ENCODE measurements at places on chromosomes 7 and 10.

- no peak for DNase-seq
Observed at GRCh38 chr10:17443707-17444387, 10.5 kb downstream of the ST8SIA6 start.

DNA sequence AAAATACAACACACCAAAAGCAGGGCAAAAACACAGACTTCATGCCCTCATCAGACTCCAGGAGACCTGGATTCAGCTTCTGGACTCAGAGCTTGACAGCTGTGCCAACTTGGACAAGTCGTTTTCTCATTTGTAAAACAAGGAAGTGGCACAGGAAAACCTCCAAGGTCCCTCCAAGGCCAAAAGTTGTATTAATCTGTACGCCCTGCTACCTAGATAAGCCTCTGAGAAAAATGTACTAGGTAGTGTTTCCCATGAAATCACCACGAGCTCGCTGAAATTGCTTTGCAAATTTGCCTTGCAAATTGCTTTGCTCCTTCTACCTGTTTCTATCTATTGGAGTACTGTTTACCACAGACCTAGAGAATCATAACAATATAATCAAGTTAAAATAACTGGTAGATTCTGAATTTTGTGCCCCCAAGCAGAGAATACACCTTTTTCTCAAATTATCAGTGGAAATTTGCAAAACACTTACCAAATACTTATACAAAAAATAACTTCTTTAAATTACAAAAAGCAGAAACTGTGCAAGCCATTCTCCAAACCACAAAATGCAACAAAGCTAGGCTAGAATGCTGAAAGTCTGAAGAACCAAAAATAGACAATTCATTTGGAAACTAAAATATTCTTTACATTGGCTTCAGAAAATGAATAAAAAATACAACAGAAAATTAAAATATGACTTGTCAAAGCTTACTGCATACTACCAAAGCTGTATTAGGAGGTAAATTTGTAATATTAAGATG is 158.1 kb upstream of the CHST15 start:
- no peak for DNase-seq

- no peak for DNase-seq
Observed at GRCh38 chr10:17891435-17891834, 60.3 kb upstream of the SLC39A12 start.

- no peak for DNase-seq
Observed at GRCh38 chr7:51774178-51774577, 457.6 kb upstream of the COBL start.

GRCh38 chr7:138608275-138608674 is 92.9 kb downstream of the SVOPL start:
- DNase-seq, result no peak

GRCh38 chr7:155468785-155469148 is 10.8 kb downstream of the EN2 start:
- no peak for DNase-seq

DNA sequence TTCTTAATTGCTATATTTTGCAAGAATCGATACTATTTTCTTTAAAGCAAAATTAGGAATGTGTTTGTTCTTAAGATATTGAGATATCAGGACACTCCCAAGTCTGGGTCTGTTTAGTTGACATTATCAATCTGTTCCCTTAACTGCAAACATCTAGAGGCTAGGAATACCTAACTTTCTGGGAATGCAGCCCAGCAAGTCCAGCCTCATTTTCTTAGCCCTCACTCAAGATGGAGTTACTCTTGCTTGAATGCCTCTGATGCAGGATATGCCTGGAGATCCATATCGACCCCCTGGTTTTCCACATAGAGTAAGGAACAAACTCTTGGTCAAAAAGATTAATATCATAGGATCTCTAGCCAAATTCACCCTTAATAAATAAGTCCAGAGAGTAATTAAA is 305.3 kb upstream of the COBL start:
- DNase-seq, result no peak

GRCh38 chr10:100826983-100827818 is 81.8 kb downstream of the PAX2 start:
- no peak for DNase-seq

DNA sequence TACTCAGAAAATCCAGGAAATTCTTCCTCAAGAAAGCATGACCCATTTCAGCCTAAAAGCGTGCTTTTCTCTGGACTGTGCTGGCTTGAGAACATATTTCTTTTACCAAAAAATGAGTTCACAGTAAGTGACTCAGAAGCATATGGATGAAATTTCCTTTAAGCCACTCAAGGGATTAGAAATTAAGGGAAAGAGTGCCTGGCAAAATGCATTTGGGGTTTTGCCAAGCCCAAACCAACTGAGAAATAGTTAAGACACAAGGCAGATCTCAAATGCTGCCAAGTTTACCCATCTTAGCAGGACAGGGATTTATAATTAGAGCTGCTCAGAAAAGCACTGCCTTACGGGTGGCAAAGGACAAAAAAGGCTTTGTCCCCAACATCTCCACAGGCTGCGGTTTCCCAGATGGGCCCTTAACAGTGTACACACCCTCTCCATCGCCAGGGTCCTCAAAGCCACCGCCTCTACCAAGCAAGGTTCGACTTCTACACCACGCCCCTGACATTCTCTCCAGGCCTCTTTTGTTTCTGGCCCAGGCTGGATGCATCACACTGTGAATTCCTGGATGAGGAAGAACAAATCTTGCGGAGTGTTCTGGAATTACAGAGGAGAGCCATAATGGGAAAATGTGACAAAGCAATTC is 30.1 kb upstream of the CDHR3 start:
- no peak for DNase-seq

DNA sequence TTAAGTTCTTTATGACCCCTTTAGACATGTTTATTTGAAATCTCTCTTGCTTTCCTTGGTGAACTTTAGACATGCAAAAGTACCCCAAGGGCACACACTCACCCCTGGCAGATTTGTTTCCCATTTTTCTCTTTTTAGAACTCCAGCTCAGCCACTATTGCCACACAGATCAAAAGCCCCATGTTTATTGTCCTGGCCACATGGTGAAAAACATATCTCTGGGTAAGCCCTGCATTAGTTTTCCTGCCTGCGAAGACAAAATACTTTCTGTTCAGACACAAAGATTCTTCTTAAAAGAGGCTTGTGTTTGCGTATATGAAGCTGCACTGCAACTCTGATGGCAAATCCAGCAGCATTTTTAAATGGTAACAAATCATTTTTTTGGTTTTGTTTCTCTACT is 200.0 kb downstream of the POLR1F start:
- no peak for DNase-seq

DNA sequence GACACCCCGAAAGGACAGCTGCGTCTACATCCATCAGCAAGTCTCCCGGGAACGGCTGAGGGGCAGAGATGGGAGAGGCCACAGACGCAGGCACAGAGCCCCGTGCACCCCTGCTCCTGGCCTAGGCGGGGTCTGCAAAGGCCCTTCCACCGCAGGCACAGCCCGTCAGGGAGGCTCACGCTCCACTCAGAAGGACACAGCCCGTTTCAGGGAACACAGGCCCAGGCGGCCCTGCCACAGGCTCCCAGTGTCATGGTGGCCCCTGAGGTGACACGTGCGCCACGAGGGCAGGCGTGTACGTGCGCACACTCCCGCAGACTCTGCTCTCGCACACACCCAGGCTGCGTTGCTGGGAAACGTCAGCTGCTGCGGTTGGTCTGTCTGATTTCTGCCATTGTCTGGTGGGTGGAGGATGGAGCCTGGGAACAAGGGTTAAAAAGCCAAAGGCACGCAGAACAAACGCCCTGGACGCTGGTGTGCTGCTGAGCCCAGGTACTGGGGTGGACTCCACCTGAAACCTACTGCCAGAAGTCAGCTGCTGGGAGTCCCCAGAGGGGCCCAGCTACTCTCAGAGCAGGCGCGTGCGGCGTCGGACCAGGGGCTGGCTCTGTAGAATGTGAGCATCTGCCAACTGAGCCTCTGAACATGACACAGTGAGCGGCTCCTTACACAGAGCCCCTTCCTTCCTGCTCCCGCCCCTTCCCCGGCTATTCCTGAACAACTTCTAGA is 13.1 kb downstream of the GPER1 start:
- DNase-seq, result no peak

- DNase-seq, result no peak
Observed at GRCh38 chr7:1883031-1883761, 213.1 kb downstream of the ELFN1 start.

GRCh38 chr7:106065575-106066500 is 46.3 kb downstream of the SYPL1 start:
- no peak for DNase-seq
